ENCODE measurements at places on chromosomes 4 and X.

- no peak for DNase-seq
Observed at GRCh38 chr4:85707611-85708010, 232.7 kb downstream of the ARHGAP24 start.

GRCh38 chr4:79964020-79964399 lies 109.0 kb downstream of the ANTXR2 start:
- no peak for DNase-seq

DNA sequence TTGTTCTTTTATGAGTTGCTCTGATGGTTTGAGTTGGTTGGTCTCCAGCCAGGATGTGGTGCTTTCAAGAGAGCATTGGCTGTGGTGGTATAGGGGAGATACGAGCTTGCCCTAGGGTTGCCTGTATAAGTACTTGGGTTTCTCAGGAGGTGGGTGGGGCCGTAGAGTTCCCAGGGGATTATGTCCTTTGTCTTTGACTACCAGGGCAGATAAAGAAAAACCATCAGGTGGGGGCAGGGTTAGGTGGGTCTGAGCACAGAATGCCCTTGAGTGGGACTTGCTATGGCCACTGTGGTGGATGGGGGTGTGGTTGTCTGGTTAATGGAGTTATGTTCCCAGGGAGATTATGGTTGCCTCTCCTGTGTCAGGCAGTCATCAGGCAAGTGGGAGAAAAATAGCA lies 247.9 kb upstream of the HAND2 start:
- DNase-seq, result no peak

- DNase-seq, result no peak
Observed at GRCh38 chr4:184368290-184368689, 106.1 kb downstream of the IRF2 start.

DNA sequence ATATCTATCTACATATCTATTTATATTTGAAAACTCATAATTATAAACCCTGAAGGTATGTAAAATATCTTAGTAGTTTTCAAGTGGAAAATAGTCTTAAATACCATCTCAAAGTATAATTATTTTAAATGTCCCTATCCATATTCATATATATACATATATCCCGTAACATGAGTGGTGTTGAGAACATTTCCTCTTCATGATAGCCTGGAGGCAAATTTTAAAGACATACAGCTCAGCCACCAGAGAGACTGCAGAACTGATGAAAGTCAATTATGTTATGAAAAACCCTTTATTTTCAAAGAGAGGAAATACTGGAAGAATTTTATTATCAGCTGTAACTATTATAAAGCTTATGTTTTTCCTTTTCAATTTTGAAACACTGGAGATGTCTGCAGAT lies 1806.7 kb upstream of the PCDH7 start:
- DNase-seq, result no peak

DNA sequence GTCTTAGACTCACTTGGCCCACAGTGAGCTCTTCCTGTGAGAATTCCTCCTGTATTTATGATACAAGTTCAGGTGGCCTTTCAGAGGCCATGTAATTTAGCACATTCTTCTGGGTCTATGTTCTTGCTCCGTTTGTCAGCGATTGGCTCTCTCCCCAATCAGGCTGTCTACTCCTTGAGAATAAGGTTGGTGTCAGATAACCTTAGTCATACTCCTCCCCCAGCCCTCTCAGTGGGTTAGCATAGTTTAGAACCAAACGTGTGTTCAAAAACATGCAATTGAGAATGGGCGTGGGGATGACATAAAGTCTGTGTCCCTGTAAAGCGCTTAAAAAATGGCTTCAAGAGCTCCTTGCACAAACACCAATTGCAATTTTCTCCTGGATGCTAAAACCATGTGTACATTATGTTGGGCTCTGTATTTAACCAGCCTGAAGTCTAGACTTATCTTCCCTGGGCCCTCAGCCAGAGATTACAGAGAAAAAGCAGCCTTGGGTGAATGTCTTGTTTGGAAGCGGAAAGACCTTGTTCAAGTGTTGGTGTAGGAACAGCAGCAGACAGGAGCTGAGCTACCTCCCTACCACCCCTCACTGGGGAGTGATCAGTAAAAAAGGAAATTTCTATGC lies 9.9 kb upstream of the CT47C1 start:
- no peak for DNase-seq

DNA sequence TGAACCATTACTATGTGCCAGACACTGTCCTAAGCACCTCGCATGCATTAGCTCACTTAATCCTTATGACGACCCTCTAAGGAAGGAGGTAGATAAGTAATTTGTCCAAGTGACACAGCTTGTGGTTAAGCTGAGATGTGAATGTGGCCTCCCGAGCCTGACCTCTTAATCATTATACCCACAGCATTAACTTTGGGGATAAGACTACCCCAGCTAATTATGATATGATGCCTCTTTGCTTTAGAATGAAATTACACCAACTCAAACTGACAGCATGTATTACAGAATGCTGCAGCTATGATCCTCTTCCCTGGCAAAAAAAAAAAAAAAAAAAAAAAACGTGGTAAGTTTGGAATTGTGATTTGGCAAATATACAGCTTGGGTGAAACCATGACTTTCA lies 53.5 kb downstream of the APBB2 start:
- DNase-seq, result no peak

- no peak for DNase-seq
Observed at GRCh38 chrX:147770858-147771257, 140.9 kb upstream of the FMR1 start.

- DNase-seq, result no peak
Observed at GRCh38 chr4:100461807-100462605, 55.8 kb downstream of the EMCN start.

- no peak for DNase-seq
Observed at GRCh38 chr4:151797131-151797530, 36.3 kb upstream of the GATB start.

- DNase-seq, result no peak
Observed at GRCh38 chr4:84417997-84418709, 80.9 kb downstream of the NKX6-1 start.

DNA sequence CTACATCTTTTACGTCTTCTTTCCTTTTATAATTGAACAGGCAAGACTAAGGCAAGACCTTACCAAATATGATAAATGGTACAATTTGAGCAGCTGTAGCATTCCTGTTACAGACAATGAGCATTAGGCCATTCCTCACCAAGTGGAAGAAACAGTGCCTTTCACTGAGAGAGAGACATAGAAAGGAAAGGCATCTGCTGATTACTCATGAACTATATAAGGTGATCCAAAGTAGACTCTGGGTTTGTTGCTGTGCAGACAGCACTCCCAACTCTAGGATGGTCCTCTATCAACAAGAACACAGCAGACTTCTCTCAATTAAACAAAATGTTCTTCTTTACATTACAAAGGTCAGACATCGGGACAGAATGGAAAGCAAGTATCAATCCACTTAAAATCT lies 91.9 kb downstream of the FAM13A start:
- DNase-seq, result no peak

DNA sequence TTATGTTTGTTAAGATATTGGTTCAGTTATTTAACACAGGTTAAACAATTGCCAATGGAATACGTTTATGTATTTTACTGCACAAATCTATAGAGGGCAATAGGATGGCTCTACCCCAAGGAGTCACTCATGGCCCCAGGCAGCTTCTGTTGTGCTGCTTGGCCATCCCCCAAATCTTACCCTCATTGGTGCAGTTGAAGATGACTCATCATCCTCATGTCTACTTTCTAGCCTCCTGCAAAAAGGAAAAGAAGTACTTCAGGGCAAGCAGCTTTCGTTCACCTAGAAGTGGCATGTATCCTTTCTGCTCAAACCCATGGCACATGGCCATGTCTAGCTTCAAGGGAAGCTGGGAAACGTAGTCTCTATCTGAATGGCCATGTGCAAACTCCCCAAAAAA lies 14.2 kb downstream of the PHOX2B start:
- no peak for DNase-seq

GRCh38 chrX:77223046-77223445 lies 224.1 kb upstream of the FGF16 start:
- no peak for DNase-seq

DNA sequence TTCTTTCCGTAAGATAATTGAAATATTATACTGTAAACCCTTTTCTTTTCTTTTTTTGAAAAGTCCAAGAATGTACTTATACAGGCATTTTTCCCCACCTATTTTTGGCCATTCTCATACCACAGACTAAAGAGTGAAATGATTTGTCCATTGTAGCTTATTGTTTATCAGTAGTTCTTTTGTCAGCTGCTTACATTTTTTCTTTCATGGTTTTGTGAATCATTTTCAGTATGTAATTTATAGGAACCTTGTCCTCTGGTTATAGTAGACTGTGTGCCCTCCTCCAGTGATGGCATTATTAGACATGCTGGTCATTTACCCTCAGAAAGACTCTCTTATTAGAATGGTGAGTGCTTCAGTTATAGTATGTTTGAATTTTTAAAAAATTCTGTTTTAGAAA lies 56.7 kb downstream of the CCKAR start:
- DNase-seq, result no peak

- no peak for DNase-seq
Observed at GRCh38 chr4:123443401-123444289, 47.0 kb downstream of the SPRY1 start.

DNA sequence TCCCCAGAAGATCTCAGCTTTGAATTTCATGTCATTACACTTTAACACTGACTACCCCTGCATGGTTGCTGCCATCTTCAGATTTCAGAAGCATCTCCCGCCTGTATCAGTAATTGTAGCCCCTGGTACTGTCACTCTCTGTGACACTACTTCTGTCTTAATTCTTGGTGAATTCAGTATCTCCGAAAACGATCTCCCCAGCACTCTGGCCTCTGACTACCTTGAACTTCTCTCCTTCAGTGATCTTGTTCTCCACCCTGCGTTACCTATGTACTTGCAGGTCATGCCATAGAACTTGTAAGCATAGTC lies 53.8 kb upstream of the ABCG2 start:
- DNase-seq, result no peak

- DNase-seq, result no peak
Observed at GRCh38 chrX:10769696-10770619, 149.6 kb upstream of the MID1 start.

- DNase-seq, result no peak
Observed at GRCh38 chr4:126661194-126661593, 971.6 kb upstream of the INTU start.

- DNase-seq, result no peak
Observed at GRCh38 chr4:168908093-168908492, 102.0 kb downstream of the CBR4 start.

DNA sequence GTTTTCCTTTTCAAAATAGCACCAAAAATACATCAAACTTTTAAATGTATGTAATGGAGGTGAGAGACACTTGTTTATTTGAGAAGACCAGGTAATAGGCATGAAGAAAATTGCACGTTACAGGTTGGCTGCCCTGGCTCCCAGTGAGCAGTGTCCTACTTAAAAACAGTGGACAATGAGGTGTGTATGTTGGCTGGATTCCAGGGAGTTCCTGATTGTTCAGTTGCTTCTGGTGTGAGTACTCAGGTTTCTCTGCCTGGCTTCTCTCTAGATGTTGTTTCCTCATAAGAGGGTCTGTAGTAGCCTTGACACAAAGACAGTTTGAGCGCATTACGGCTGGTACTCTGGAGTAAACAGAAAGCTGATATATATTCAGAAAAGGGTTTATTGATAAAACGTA lies 29.4 kb downstream of the SNX25 start:
- no peak for DNase-seq

GRCh38 chrX:150371877-150372276 lies 8.8 kb downstream of the MAMLD1 start:
- no peak for DNase-seq

- no peak for DNase-seq
Observed at GRCh38 chrX:67574696-67575095, 30.9 kb downstream of the AR start.

DNA sequence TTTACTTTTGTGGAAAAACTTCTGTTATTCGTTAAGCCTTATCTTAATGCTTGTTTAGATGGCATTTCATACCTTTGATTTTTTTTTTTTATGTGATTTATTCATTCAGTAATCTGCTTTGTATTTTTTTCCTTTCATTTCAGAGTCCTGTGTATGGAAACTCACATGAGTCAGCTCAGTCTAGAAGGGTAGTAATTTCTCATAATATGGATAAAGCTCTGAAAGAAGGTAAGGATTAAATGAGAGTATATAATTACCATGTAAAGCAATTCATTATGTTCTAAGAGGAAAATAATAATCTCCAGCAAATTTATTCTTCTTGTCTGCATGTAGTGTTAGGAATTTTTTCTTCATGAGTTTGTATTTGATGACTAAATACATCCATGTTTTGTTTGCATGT lies 37.8 kb downstream of the SNX25 start:
- no peak for DNase-seq

DNA sequence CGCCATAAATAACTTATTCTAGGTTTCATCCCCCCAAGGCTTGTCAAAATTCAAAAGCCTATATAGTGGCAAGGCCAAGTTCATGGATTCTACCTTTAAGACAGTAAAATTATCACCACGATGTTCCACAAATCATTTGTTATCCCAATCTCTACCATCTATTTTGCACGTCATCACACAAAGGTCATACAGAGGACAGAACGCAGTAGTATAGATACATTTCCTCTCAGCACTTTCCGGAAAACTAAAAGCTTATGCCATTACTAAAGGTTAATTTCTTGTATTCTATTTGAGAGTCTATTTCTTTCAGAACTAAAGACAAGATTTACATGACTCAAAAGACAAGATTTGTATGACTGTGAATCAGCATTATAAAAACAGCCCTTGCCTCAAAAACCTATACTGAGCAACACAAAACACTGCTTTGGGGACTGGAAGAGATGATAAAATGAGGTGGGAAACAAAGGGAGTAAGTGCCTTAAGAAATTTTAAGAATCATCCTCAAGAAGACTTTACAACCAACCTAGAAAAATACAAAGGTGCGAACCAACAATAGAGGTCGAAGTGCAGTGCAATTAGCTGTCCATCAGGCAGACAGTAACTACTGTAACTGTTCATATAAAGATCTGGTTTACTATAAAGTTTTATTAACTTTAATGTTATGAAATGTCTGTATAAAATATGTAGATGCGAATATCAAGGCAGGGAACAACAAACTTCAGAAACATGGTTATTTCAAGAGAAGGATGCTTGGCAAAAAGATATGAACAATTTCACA lies 7.6 kb downstream of the UBE2D3 start:
- DNase-seq, result no peak

GRCh38 chr4:96342196-96342595 lies 502.3 kb downstream of the PDHA2 start:
- DNase-seq, result no peak

GRCh38 chr4:84901173-84901572 lies 65.3 kb downstream of the WDFY3 start:
- DNase-seq, result no peak

GRCh38 chr4:37480509-37480908 lies 205.7 kb downstream of the RELL1 start:
- no peak for DNase-seq
